ENCODE measurements at places on chromosomes 3 and 15.

- peaks cover 12% of the 10 kb centered on the region for H3K4me1 ChIP-seq
- no peak for DNase-seq
- no peaks in the 10 kb centered on the region for H3K27me3 ChIP-seq
- no peaks in the 10 kb centered on the region for H3K36me3 ChIP-seq
Observed at GRCh38 chr3:126264381-126264780, 84.0 kb upstream of the ALDH1L1 start.

DNA sequence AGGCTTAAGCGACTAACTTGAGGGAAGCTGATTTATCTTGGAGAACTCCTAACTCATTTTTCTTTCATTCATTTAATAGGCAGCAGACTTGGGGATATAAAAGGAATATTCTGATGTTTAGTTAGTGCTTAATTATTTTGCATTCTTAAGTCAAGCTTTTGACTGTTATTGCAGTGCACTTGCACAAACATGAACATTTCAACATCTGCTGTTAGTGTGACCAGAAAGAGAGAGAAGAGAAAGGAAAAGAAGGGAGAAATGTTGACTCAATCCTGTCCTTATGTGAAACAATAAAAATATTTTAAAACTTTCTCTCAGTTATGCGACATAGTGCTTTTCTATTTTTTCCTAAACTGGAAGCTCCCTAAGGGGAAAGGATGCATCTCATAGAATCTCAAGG, 507.8 kb downstream of the LPP start:
- H3K27ac ChIP-seq = no peak overlapping the region
- H3K4me1 ChIP-seq = no peaks in the 10 kb centered on the region
- no peak overlapping the region for H3K4me3 ChIP-seq
- no peaks in the 10 kb centered on the region for H3K36me3 ChIP-seq

DNA sequence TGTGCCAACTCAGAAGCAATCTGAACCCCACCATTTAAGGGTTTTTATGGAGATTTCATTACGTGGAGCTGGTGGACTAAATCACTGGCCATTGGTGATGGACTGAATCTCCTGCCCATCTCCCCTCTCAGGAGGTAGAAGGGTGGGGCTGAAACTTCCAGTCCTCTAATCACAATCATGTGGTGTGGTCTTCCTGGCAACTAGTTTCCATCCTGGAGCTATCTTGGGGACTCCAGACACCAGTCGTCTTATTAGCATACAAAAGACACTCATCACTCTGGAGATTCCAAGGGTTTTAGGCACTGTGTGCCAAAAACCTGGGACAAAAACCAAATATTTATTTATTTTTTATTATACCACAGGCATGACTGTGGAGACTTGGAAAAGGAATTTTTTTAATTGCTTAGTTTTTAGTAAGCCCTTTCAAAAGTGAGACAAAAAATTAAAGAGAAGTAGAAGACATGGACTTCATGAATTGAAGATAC, 203.6 kb downstream of the WNT5A start:
- no peak for DNase-seq
- no peak overlapping the region for H3K4me3 ChIP-seq

DNA sequence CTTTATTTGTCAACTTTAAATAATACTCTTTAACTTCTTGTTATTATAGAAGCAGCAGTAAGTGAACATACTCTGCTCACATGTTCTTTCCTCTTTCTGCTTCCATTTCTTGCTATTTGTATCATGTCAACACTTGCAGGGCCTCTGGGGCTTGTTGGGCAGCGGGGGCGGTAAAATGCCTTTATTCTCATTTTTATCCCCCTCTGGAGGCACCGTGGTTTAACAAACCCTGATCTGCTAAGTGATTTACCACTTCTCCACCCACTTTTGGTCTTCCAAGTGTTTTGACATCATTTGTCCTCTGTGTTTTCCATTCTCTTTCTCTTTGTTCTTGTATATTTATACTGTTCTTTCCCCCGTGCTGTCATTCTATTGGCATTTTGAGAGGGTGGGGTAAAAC, 33.9 kb downstream of the SCN10A start:
- no peaks in the 10 kb centered on the region for H3K27me3 ChIP-seq
- no peak for DNase-seq
- H3K4me1 ChIP-seq = no peaks in the 10 kb centered on the region
- H3K36me3 ChIP-seq = no peaks in the 10 kb centered on the region

GRCh38 chr15:57444877-57445513, 68.7 kb downstream of the CGNL1 start:
- H3K36me3 ChIP-seq = no peaks in the 10 kb centered on the region
- no peak for DNase-seq
- H3K27me3 ChIP-seq = no peaks in the 10 kb centered on the region
- no peak overlapping the region for H3K4me3 ChIP-seq
- peaks cover 11% of the 10 kb centered on the region for H3K4me1 ChIP-seq
- no peak overlapping the region for H3K27ac ChIP-seq

DNA sequence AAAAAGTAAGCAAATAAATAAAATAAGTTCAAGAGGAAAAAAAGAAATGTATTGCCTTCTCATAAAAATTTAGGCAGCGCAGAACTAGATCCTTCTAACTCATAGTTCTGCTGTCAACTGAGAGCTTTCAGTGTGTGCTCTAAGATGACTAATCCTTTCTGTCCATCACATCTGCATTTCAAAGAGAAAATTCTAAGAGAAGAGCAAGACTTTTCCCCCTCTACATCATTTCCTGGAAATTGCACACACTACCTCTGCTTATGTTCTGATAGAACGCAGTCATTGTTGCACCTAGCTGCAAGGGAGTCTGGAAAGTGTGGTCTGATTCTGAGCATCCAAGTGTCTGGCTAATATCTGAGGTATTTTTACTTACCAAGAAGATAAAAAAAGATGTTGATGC, 39.6 kb upstream of the SLCO3A1 start:
- H3K36me3 ChIP-seq = no peaks in the 10 kb centered on the region
- H3K27me3 ChIP-seq = no peaks in the 10 kb centered on the region
- H3K4me1 ChIP-seq = no peaks in the 10 kb centered on the region
- no peak overlapping the region for H3K27ac ChIP-seq
- DNase-seq = no peak

- H3K27ac ChIP-seq = no peak overlapping the region
- H3K4me3 ChIP-seq = no peak overlapping the region
- no peaks in the 10 kb centered on the region for H3K36me3 ChIP-seq
- no peaks in the 10 kb centered on the region for H3K27me3 ChIP-seq
- DNase-seq = no peak
Observed at GRCh38 chr3:131053043-131053859, 26.6 kb downstream of the NEK11 start.

- peak overlapping the region; percentile 81 for H3K27ac ChIP-seq
- no peak for DNase-seq
Observed at GRCh38 chr3:129605203-129605921, 1.1 kb downstream of the PLXND1 start.

DNA sequence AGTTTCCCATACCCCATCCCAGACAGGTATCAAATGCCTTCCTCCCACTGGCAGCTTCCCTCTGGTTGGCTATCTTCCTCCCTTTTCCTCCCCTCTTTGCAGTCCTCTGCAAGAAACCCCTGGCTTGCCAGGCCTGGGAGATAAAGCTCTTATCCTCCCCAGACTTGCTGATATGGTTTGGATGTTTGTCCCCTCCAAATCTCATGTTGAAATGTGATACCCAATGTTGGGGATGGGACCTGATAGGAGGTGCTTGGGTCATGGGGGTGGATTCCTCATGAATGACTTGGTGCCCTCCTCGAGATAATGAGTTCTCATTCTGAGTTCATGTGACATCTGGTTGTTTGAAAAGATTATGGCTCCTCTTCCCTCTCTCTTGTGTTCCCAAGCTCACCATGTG, 32.2 kb upstream of the SNRK start:
- H3K4me1 ChIP-seq = peaks cover 5% of the 10 kb centered on the region
- H3K27ac ChIP-seq = no peak overlapping the region
- no peaks in the 10 kb centered on the region for H3K36me3 ChIP-seq
- H3K4me3 ChIP-seq = no peak overlapping the region
- DNase-seq = no peak

GRCh38 chr3:183116025-183116614, 16.8 kb upstream of the MCCC1 start:
- DNase-seq = no peak
- H3K4me1 ChIP-seq = no peaks in the 10 kb centered on the region
- no peaks in the 10 kb centered on the region for H3K27me3 ChIP-seq
- peak overlapping the region; percentile 24 for H3K4me3 ChIP-seq

DNA sequence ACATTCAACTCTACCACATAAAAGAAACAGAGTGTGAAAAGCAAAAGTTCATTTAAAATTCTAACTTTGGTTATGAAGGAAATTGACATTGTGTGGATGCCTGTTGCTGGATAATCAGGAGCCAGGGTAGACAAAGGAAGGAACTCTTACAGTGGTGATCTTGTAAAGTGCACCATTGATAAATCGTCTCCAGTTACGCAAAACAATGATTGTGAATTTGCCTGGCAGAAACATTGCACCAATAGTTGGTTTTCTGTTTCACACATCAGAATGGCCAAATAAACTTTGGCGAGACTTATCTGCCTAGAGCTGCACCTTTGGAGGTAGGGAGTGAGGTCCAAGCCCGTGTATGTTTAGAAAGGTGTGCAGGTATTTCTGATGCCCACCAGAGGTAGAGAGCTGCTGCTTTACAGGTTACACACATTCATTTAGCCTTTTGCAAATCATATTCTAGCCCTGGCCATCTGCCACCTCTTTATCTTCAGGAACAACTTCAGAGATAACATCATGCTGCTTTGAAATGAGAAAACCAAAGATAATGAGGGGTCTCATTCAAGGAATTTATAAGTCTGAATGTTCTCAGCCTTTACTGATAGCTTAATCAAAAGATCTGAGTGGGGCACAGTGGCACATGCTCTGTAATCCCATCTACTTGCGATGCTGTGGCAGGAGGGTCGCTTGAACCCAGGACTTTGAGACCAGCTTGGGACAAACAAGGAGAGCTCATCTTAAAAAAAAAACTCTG, 47.4 kb upstream of the P3H2 start:
- H3K27me3 ChIP-seq = no peaks in the 10 kb centered on the region
- no peak overlapping the region for H3K4me3 ChIP-seq
- no peak overlapping the region for H3K27ac ChIP-seq
- H3K36me3 ChIP-seq = no peaks in the 10 kb centered on the region
- no peak for DNase-seq
- no peaks in the 10 kb centered on the region for H3K4me1 ChIP-seq

DNA sequence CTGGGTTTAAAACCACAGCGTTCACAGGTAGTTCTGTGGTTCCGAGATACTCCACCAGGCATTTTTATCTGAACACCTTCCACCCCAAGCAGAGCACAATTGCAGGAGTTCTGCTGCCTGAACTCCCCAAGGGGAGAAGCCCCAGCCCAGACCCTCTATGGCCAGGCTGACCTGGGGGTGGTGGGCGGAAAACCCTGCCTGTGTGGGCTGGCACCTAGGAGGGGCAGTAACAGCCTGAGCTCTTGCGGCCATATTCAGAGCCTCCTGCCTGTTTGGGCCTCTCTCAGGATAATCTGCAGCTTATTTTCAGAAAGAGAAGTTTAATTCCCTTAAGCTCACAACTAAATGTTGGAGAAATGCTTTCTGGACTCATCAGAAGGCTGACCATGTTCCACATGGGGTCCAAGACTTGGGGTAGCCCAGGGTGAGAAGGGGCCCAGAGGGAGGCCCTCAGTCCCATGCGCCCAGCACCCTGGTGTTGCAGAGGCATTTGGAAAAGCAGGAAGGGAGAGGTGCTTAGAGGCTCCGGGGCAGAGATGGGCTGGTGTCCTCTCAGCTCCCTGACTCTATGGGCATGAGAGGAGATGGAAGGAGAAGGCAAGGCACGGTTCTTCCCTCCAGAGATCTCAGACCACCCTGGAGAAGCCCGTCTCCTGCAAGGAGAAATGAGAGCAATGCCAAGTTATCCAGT, 195.6 kb upstream of the TPM1 start:
- peaks cover 45% of the 10 kb centered on the region for H3K4me1 ChIP-seq
- H3K27me3 ChIP-seq = no peaks in the 10 kb centered on the region
- no peak overlapping the region for H3K27ac ChIP-seq
- no peak overlapping the region for H3K4me3 ChIP-seq

DNA sequence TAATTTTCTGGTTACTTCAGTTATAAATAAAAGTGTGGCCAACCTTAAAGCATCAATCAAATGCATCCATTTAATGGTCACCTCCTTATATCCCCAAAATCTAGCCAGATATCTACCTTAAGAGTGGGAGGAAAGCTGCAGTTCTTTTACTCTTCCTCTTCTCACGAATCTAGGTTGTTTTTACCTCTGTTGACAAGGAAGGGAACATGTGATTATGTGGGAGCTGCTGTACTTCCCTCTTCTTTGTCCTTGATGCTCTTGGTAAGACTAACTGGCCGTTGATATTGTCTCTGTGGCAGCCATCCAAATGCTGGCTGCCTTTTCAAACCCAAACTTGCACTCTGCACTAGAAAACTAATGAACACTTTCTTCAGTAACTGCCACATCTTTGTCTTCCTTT, 275.3 kb upstream of the CADM2 start:
- H3K4me3 ChIP-seq = no peak overlapping the region
- H3K4me1 ChIP-seq = no peaks in the 10 kb centered on the region
- H3K27me3 ChIP-seq = no peaks in the 10 kb centered on the region

GRCh38 chr3:15347063-15347736, 14.8 kb upstream of the SH3BP5 start:
- no peaks in the 10 kb centered on the region for H3K36me3 ChIP-seq
- no peaks in the 10 kb centered on the region for H3K4me1 ChIP-seq
- DNase-seq = no peak
- H3K27me3 ChIP-seq = no peaks in the 10 kb centered on the region

DNA sequence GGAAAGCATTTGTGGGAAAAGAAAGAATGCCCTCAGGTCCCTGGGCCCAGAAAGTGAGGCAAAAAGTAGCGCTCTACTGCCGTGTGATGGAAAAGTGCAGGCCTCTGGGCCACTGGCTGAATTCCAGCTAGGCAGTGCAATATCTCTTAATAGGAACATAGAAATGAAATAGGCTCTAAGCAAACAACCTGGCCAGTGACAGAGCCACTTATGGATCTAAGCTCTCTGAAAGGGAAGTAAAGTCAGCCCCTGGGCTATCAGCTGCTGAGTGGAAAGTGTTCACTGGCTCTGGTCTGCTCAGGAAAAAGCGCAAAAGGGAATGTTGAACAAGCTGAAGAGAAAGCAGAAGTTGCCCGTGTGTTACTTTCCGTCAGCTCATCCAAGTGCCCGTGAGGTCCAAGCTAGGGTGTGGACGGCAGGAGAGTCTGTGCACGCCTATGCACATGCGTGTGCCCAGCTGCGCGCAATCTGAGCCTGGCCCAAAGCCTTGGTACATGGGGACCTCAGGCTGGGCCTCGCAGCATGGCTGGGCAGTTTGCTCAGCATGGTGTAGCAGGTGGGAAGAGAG, 74.0 kb upstream of the RAD18 start:
- no peaks in the 10 kb centered on the region for H3K36me3 ChIP-seq
- H3K27me3 ChIP-seq = no peaks in the 10 kb centered on the region

GRCh38 chr3:41011854-41012253, 187.5 kb upstream of the CTNNB1 start:
- no peak overlapping the region for H3K4me3 ChIP-seq
- DNase-seq = no peak
- H3K36me3 ChIP-seq = no peaks in the 10 kb centered on the region

DNA sequence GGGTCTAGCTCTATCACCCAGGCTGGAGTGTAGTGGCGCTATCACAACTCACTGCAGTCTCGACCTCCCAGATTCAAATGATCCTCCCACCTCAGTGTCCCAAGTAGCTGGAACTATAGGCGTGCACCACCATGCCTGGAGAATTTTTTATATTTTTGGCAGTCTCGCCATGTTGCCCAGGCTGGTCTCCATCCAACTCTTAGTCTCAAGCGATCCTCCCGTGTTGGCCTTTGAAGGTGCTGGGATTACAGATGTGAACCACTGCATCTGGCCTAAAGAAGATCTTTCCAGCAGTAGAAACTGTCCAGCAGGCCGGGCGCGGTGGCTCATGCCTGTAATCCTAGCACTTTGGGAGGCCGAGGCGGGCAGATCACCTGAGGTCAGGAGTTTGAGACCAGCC, 55.2 kb upstream of the NR2C2 start:
- H3K27me3 ChIP-seq = no peaks in the 10 kb centered on the region
- no peak overlapping the region for H3K4me3 ChIP-seq
- H3K27ac ChIP-seq = no peak overlapping the region
- no peak for DNase-seq
- no peaks in the 10 kb centered on the region for H3K4me1 ChIP-seq

All from heart left ventricle (tissue), 16 donors.